ENCODE measurements at places on chromosomes 1 and 21. TPM values are rescaled to one million over a fixed set of nuclear protein-coding genes. Genes with fewer than 3 reads are reported as not detected.

Gene OR14K1
- not detected for total RNA-seq

Gene GNG4
- total RNA-seq = 46.7 TPM

Gene OR10J1
- total RNA-seq = not detected

Gene NAV1
- 78.4 TPM for total RNA-seq

Gene SYNJ1
- total RNA-seq = 19.7 TPM

Gene RXRG
- total RNA-seq = 7.1 TPM

Gene OLIG2
- total RNA-seq = 15.2 TPM

Gene ATP1A4
- total RNA-seq = under 0.01 TPM

Gene TTLL10
- not detected for total RNA-seq

Gene MKNK1
- total RNA-seq = 8.9 TPM

Gene H6PD
- total RNA-seq = 6.4 TPM

Gene MAGI3
- total RNA-seq = 30.0 TPM

Gene PKLR
- total RNA-seq = 0.49 TPM

Gene IKBKE
- total RNA-seq = 0.98 TPM

Gene OR2L2
- under 0.01 TPM for total RNA-seq

Gene ATP13A2
- total RNA-seq = 78.9 TPM

Data from temporal lobe (tissue), 4 donors.